ENCODE measurements at places on chromosomes 6 and 20.

GRCh38 chr20:62193079-62194025 lies 10.5 kb downstream of the MTG2 start:
- no peak for DNase-seq

DNA sequence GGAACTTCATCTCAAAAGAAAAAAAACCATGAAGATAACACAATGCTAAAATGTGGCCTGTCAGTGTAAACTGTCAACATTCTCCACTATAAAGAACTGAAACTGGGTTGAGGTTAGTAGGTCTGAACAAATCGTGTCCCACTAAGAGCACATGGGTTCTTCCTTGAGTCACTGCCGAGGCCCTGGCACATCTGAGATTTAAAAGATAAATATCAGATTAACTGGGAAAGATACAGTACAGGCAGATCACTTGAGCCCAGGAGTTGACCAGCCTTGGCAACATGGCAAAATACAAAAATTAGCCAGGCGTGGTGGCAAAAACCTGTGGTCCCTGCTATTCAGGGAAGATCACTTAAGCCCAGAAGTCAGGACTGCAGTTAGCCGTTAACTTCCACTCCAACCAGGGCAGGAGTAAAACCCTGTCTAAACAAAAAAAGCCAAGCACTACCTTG lies 5.6 kb downstream of the EEF1A1 start:
- no peak for DNase-seq

- no peak for DNase-seq
These were observed 64.5 kb downstream of the JAG1 start for GRCh38 chr20:10609276-10609675.

DNA sequence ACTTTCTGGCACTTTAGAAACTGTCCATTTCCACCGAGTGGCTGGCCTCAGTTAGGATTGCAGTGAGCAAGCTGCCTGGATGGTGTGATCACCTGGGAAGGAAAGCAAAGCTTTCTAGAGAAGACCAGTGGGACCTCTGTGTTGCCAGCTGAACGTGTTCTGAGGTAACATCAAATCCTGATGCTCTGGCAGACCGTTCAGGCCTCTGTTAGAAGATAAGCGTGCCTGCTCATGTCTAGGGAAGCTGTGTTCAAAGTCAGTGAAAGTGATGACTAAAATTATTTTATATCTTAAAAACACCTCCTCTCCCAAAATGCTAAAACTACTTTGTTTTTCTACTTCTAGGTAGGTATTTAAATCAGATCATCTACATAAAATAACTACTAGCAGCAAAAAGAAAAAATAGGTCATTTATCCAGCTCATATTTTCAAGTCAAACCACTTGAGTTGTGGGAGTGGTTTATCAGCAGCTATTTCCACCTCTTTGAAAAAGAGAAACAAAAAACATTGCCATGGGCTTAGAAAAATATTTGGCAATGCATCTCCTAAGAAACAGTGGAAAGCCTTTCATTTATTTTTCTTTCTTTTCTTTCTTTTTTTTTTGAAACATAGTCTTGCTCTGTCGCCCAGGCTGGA lies 54.8 kb downstream of the CEP43 start:
- DNase-seq, result no peak

- DNase-seq, result no peak
These were observed 76.7 kb upstream of the SSTR4 start for GRCh38 chr20:22958390-22958789.
